Dermis blood vessel endothelial cell (primary cell): ENCODE measurements at places on chromosomes 4 and X.
A peak's percentile ranks its signal among the peaks of the same experiment; 100 is the strongest.

DNA sequence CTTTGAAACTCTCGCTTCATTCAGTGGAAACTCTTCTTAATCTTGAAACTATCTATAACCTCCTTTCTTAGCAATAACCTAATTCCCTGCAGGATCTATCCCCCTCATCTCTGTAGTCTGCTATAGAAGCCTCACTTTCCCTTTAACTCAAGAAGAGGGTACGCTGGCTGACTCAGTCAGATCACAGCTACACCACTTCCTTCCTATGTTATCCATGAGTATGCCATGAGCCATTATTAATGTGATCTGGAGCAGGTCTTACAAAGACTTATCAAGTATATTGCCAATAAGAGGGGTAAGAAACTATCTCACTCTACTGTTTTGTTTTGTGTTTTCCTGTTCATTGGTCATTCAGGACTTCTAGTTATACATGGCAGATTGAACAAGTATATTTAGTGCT is 165.3 kb downstream of the PJA1 start:
- DNase-seq = peak; percentile 45

GRCh38 chr4:112357897-112358296 is 60.7 kb downstream of the ALPK1 start:
- DNase-seq = no peak

DNA sequence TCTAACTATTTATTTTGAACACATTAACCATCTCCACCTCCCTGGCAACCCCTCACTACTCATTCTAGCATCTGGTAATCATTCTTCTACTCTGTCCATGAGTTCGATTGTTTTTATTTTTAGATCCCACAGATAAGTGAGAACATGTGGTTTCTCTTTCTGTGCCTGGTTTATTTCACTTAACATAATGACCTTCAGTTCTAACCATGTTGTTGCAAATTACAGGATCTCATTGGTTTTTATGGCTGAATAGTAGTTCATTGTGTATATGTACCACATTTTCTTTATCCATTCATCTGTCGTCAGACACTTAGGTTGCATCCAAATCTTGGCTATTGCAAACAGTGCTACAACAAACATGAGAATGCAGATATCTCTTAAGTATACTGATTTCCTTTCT is 33.4 kb upstream of the FAM47B start:
- DNase-seq = no peak

GRCh38 chr4:8922481-8922880 is 50.8 kb upstream of the HMX1 start:
- no peak for DNase-seq

GRCh38 chrX:118504581-118504980 is 9.0 kb downstream of the DOCK11 start:
- DNase-seq = no peak

- no peak for DNase-seq
These were observed 78.7 kb upstream of the SLC7A11 start for GRCh38 chr4:138320831-138321230.

GRCh38 chr4:122765692-122766352 is 33.3 kb downstream of the BBS12 start:
- DNase-seq = peak; percentile 56

GRCh38 chr4:153931804-153932203 is 142.9 kb upstream of the SFRP2 start:
- no peak for DNase-seq

GRCh38 chrX:140983730-140984129 is 18.7 kb upstream of the SPANXB1 start:
- no peak for DNase-seq

GRCh38 chrX:101108284-101108683 is 10.3 kb downstream of the CENPI start:
- no peak for DNase-seq

- no peak for DNase-seq
These were observed 47.6 kb downstream of the NHSL2 start for GRCh38 chrX:71958281-71958675.

- no peak for DNase-seq
These were observed 159.4 kb downstream of the MGST2 start for GRCh38 chr4:139824882-139825522.

GRCh38 chr4:150262611-150263010 is 184.4 kb downstream of the DCLK2 start:
- DNase-seq = no peak

GRCh38 chr4:76894537-76895255 is 3.2 kb downstream of the SOWAHB start:
- no peak for DNase-seq
